ENCODE measurements at places on chromosomes 6 and 20. TPM values are rescaled to one million over a fixed set of nuclear protein-coding genes. Genes with fewer than 3 reads are reported as not detected.

- H3K27ac ChIP-seq, result no peak within 1 kb of the TSS
- no peaks in the 10 kb centered on the region for H3K27me3 ChIP-seq
- no peaks in the 10 kb centered on the region for H3K4me1 ChIP-seq
- H3K36me3 ChIP-seq, result no peaks in the 10 kb centered on the region
- no peak for DNase-seq
- H3K4me3 ChIP-seq, result no peak within 1 kb of the TSS
Measured at GRCh38 chr20:56411759-56412472, at the start of gene CASS4. Gene CASS4 (plus strand): TSS chr20:56412260. CDS start chr20:56412459, 199 bp downstream.

Gene CRISP2
- total RNA-seq, result 0.50 TPM

DNA sequence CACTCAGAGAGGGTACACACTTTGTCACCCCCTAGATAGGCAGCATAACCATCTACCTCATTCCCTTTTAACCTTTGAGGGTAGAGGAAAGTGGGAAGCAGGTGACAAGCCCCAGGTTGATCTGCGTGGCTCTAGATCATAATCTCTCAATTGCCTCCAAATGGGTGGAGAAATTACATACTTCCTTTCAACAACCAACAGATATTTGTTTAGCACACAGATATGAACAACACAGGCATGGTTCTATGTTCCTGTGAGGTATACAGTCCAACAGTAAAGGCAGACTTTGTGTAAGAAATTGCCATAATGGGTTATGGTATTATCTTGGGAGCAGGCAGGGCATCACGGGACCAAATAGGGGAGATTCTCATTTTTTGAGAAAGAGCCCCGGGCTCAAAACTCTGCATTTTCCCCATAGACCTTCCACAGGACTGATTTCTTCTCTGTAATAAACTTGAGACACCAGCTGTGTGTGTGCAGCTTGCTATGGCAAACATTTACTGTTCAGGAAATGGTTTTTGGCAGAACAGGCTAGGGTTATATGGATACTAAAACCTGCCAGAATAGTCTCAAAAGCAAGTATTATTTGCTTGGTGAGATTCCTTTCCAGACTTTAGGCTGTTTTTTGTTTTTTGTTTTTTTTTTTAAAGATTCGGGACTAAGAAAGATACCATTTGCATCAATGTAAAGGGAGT, 126.2 kb downstream of the CD164 start:
- no peak overlapping the region for H3K27ac ChIP-seq

Gene TINAG
- total RNA-seq, result not detected

DNA sequence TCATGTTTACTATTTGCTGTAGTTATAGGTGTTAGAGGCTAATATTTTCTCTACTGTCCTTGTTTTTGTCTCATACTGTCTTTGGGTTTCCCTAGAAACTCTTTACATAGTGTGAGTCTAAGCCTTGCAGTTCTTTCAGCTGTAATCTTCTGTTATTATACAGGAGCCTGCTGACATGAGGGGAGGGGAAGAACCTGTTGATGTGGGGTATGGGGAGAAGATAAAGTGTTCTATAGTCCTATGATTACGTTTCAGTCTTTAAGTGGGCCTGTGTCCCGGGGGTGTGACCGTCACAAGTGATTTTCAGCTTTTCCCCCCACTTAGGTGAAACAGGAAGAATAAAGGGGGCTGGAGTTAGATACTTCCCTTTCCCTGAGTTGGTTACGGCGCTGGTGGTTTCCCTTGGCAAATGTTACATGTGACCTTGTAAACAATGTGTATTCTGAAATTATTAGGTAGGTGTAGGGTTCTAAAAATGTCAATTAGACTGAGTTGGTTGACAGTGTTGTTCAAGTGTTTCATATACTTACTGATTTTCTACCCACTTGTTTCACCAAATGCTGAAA, 41.3 kb downstream of the REV3L start:
- no peak overlapping the region for H3K4me3 ChIP-seq
- DNase-seq, result no peak
- H3K36me3 ChIP-seq, result no peaks in the 10 kb centered on the region
- no peaks in the 10 kb centered on the region for H3K27me3 ChIP-seq
- no peak overlapping the region for H3K27ac ChIP-seq

Gene REM1
- total RNA-seq, result 0.28 TPM

DNA sequence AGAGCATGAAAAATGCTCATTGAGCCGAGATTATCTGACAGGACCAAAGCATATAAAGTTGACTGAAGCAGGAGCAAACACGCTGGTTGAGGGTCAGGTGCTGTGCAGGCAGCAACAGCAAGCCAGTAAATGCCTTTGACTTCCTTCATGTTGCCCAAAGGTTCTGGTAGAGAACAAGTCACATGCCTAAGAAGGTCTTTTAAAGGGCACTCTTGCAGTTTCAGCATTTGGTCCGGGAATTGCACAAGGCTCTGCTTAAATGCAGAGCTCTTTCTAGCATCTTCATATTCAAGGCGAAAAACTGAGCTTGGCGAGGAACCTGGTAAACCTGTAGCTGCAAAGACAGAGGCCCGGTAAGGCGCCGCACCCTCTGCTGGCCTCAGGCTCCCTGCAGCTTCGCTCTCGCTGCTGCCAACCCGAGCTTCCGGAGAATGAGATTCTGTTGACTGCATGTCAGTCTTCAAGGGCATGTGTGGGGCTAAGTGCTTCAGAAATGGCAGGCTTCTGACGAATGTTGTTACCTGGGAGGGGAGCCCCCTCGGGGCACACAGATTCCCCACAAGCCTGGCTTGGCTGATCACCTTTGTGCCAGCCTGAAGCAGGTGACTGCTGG, 205.2 kb downstream of the KIF16B start:
- H3K4me3 ChIP-seq, result no peak overlapping the region
- no peak overlapping the region for H3K27ac ChIP-seq
- no peaks in the 10 kb centered on the region for H3K4me1 ChIP-seq
- H3K27me3 ChIP-seq, result no peaks in the 10 kb centered on the region
- DNase-seq, result no peak

DNA sequence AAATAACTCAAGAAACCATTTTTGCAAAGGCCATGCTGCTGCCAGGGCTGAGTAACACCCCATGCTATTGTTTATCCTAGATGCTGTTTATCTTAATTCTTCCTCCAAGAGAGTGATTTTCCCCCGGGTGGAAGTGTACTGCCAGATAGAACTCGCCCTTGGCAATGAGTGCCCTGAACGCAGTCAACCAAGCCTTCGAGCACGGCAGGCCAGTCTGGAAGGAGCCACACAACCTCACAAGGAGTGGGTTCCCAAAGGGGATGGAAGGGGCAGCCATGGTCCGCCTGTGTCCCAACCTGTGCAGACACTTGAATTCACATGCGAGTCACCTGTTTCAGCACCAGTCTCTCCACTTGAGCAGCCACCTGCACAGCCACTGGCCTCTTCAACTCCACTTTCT, 31.9 kb downstream of the PNPLA1 start:
- no peak overlapping the region for H3K4me3 ChIP-seq
- peaks cover 5% of the 10 kb centered on the region for H3K4me1 ChIP-seq
- H3K36me3 ChIP-seq, result no peaks in the 10 kb centered on the region
- no peaks in the 10 kb centered on the region for H3K27me3 ChIP-seq
- DNase-seq, result no peak

Gene DAAM2
- total RNA-seq, result 2.5 TPM

Gene PI16
- not detected for total RNA-seq

Gene ADGRF1
- not detected for total RNA-seq

Gene CRISP3
- total RNA-seq, result not detected

Gene FNDC1
- total RNA-seq, result 0.38 TPM

GRCh38 chr6:52365866-52366540, 4.1 kb downstream of the PAQR8 start:
- peaks cover 22% of the 10 kb centered on the region for H3K4me1 ChIP-seq
- no peak for DNase-seq
- H3K27me3 ChIP-seq, result peaks cover 17% of the 10 kb centered on the region
- no peak overlapping the region for H3K4me3 ChIP-seq

DNA sequence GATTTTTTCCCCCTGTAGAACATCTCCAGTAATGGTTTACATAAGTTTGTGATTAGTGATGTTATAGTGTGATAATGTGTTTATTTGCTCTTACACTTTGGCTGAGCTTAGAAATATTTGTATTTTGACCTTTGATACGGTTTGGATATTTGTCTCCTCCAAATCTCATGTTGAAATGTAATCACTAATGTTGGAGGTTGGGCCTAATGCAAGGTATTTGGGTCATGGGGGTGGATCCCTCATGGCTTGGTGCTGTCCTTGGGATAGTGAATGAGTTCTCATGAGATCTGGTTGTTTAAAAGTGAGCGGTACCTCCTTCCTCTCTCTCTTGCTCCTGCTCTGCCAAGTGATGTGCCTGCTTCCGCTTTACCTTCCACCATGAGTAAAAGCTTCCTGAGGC, 147.2 kb downstream of the CCDC170 start:
- no peaks in the 10 kb centered on the region for H3K36me3 ChIP-seq
- DNase-seq, result no peak
- no peak overlapping the region for H3K27ac ChIP-seq
- H3K27me3 ChIP-seq, result no peaks in the 10 kb centered on the region

- H3K27ac ChIP-seq, result no peak overlapping the region
- H3K27me3 ChIP-seq, result no peaks in the 10 kb centered on the region
- H3K4me1 ChIP-seq, result peaks cover 9% of the 10 kb centered on the region
Measured at GRCh38 chr6:163804991-163805390, 390.5 kb downstream of the QKI start.

DNA sequence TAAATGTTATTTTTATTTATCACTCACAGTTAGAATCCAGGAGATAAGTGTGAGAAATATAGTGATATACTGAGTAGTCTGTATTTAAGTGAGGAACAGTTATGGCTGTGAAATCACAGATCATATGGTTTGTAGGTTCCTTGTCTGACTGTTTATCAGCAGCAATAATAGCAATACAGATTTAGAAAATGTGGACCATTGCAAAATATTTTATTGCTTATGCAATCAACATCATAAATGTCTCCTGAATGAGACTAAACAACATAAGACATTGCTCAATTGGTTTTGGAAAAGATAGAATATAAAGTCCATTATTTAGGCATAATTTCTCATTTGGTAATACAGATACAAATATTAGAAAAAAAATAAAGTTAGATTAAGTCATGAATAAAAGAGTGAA, 43.7 kb downstream of the CCDC170 start:
- no peaks in the 10 kb centered on the region for H3K27me3 ChIP-seq
- no peak for DNase-seq
- no peaks in the 10 kb centered on the region for H3K4me1 ChIP-seq
- no peak overlapping the region for H3K4me3 ChIP-seq

GRCh38 chr20:63177134-63177784, 38.7 kb downstream of the YTHDF1 start:
- peak; percentile 70 for DNase-seq
- H3K27ac ChIP-seq, result no peak overlapping the region
- peaks cover 36% of the 10 kb centered on the region for H3K4me1 ChIP-seq
- peak overlapping the region; percentile 69 for H3K4me3 ChIP-seq

Gene ABHD16A
- 37.0 TPM for total RNA-seq

Gene ANKRD6
- 9.2 TPM for total RNA-seq

DNA sequence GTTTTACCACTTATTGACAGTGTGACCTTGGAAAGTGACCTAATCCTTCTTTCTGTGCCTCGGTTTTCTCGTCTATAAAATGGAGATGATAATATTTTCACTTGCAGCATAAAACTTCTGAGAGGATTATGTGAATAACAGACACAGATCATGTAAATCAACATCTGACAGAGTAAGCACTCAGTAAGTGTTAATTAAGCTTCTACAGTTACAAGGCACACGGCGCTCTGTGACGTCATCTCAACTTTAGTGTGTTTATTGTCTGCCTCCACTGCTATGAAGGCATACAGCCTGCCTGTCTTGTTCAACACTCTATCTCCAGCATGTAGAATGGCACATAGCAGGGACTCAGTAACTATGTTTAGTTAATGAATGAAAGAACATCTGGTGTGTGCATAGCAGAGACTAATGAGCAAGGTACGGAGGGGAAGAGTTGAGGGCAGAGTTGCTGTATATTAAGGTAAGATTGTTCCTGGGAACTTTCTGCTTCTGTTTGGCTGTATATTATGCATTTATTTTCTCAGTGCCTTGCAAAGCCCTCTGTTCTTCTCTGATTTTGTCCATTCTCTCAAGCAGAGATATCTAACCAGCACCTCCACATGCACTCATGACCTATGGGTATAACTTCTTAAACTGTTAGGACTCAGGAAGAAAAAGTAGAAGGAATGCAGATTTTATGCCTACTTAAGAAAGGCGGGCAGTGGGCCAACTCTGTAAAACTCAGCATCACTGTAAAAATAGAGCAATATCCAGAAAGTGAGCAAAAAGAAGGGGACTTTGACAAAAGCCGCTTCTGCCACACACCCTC, 66.4 kb upstream of the STMND1 start:
- H3K36me3 ChIP-seq, result no peaks in the 10 kb centered on the region
- H3K4me1 ChIP-seq, result no peaks in the 10 kb centered on the region
- H3K27ac ChIP-seq, result no peak overlapping the region
- H3K27me3 ChIP-seq, result no peaks in the 10 kb centered on the region
- DNase-seq, result no peak

DNA sequence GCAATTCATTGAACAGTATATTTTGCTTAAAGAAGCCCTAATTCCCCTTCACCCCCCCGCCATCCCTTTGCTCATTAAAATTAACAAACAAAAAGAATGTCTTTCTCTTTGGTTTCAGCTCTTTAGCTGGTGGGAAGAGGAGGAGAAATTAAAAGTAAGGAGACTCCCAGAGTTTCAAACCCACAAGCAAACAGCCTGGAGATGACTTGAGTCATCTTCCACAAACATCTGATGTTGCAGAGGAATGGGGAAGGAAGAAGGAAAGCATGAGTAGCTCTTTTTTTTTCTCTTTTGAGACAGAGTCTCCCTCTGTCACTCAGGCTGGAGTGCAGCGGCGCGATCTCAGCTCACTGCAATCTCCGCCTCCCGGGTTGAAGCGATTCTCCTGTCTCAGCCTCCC, 189.6 kb downstream of the ADAT2 start:
- H3K4me3 ChIP-seq, result no peak overlapping the region
- H3K27me3 ChIP-seq, result no peaks in the 10 kb centered on the region
- DNase-seq, result no peak
- peaks cover 42% of the 10 kb centered on the region for H3K4me1 ChIP-seq
- H3K27ac ChIP-seq, result no peak overlapping the region

GRCh38 chr6:77290798-77291197, 172.5 kb downstream of the HTR1B start:
- H3K36me3 ChIP-seq, result no peaks in the 10 kb centered on the region
- H3K27me3 ChIP-seq, result no peaks in the 10 kb centered on the region
- no peaks in the 10 kb centered on the region for H3K4me1 ChIP-seq
- no peak overlapping the region for H3K27ac ChIP-seq

DNA sequence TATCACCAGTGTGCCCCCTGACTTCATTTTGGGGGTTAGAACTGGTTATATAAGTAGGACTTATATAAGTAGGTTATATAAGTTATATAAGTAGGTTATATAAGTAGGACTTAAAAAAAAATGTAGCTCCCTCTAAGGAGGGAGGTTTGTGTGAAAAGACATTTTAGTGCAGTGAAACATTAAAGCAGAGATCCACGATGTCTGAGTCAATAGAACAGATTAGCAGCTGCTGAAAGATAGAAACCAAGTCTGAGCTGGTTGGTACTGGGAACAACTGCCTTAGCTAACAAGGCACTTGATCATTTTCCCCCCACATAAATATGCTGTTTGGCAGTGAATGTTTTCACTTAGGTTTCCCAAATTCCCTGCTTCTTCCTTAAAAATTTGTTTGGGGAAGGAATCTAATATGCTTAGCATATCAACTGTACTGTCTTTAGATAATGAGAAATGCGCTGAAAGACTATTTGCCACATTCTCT, 2.1 kb upstream of the RPS12 start:
- H3K27me3 ChIP-seq, result no peaks in the 10 kb centered on the region
- peaks cover 25% of the 10 kb centered on the region for H3K36me3 ChIP-seq
- peaks cover 28% of the 10 kb centered on the region for H3K4me1 ChIP-seq
- peak overlapping the region; percentile 79 for H3K4me3 ChIP-seq
- H3K27ac ChIP-seq, result peak overlapping the region; percentile 92

Gene TSHZ2
- total RNA-seq, result 0.49 TPM

Measured in GM23338 (cell line).